Diencephalon (tissue), 1 donor: ENCODE measurements at places on chromosomes 1 and 21. TPM values are rescaled to one million over a fixed set of nuclear protein-coding genes. Genes with fewer than 3 reads are reported as not detected.

TNN gene
- 0.69 TPM for total RNA-seq

CD1E gene
- not detected for total RNA-seq

TRIM67 gene
- total RNA-seq: 29.3 TPM

ARHGEF16 gene
- total RNA-seq: 2.5 TPM

UBE2U gene
- not detected for total RNA-seq

NR1I3 gene
- not detected for total RNA-seq

FAM78B gene
- total RNA-seq: 6.7 TPM

HHIPL2 gene
- 0.23 TPM for total RNA-seq

PYHIN1 gene
- total RNA-seq: not detected

C4BPB gene
- not detected for total RNA-seq

SLAMF9 gene
- not detected for total RNA-seq

GABRD gene
- 1.2 TPM for total RNA-seq

CLCA2 gene
- not detected for total RNA-seq

GCSAML gene
- total RNA-seq: 0.69 TPM

DPM3 gene
- total RNA-seq: 13.8 TPM

AKR7A3 gene
- total RNA-seq: 2.1 TPM

TMEM269 gene
- total RNA-seq: 0.46 TPM

FABP3 gene
- 70.6 TPM for total RNA-seq

NFASC gene
- 46.4 TPM for total RNA-seq

HTR6 gene
- total RNA-seq: 0.92 TPM

CHODL gene
- 21.9 TPM for total RNA-seq

NUF2 gene
- total RNA-seq: 6.9 TPM

SLAMF8 gene
- total RNA-seq: not detected

OXCT2 gene
- total RNA-seq: 0.46 TPM

S100A4 gene
- total RNA-seq: 3.2 TPM

TFF2 gene
- not detected for total RNA-seq

CEP350 gene
- total RNA-seq: 85.6 TPM

BCAN gene
- total RNA-seq: 219 TPM

NID1 gene
- total RNA-seq: 18.0 TPM

CLDN14 gene
- not detected for total RNA-seq

CHI3L2 gene
- total RNA-seq: 0.92 TPM

RGS13 gene
- total RNA-seq: 1.2 TPM

AIRE gene
- total RNA-seq: 0.23 TPM

MXRA8 gene
- total RNA-seq: 11.5 TPM

ASPM gene
- 14.8 TPM for total RNA-seq

ADGRL2 gene
- total RNA-seq: 164 TPM

RNF186 gene
- total RNA-seq: not detected

FCAMR gene
- total RNA-seq: not detected

OR14I1 gene
- total RNA-seq: not detected

C1orf87 gene
- 0.46 TPM for total RNA-seq

UBE2Q1 gene
- 26.3 TPM for total RNA-seq

CSMD2 gene
- 31.8 TPM for total RNA-seq

CELA3B gene
- not detected for total RNA-seq

CATSPERE gene
- total RNA-seq: 4.2 TPM

INKA2 gene
- 7.8 TPM for total RNA-seq

GBP7 gene
- total RNA-seq: not detected

PRELP gene
- 0.23 TPM for total RNA-seq

ZMYND12 gene
- 1.6 TPM for total RNA-seq

NBPF14 gene
- 9.9 TPM for total RNA-seq

AVPR1B gene
- 0.23 TPM for total RNA-seq

OR2L13 gene
- total RNA-seq: 5.5 TPM

NUP210L gene
- 0.23 TPM for total RNA-seq

CRNN gene
- total RNA-seq: not detected

CLDN17 gene
- not detected for total RNA-seq

RORC gene
- total RNA-seq: 0.23 TPM
